ENCODE measurements at places on chromosomes 3 and 15. TPM values are rescaled to one million over a fixed set of nuclear protein-coding genes. Genes with fewer than 3 reads are reported as not detected.

SAMMSON gene
- total RNA-seq, result not detected

AP3B2 gene
- total RNA-seq, result under 0.01 TPM

IFT80 gene
- 33.0 TPM for total RNA-seq

LOXL1 gene
- total RNA-seq, result 130 TPM

ZBTB47 gene
- total RNA-seq, result 44.0 TPM

GPR27 gene
- 0.08 TPM for total RNA-seq

CCDC54 gene
- total RNA-seq, result not detected

RNF13 gene
- total RNA-seq, result 37.1 TPM

TMIE gene
- not detected for total RNA-seq

CHRD gene
- total RNA-seq, result 0.08 TPM

KLHL6 gene
- total RNA-seq, result not detected

CMTM6 gene
- 74.6 TPM for total RNA-seq

MTMR10 gene
- 15.2 TPM for total RNA-seq

B3GNT5 gene
- total RNA-seq, result 1.4 TPM

MYO5C gene
- total RNA-seq, result under 0.01 TPM

ZNF80 gene
- total RNA-seq, result not detected

FBXL2 gene
- 14.6 TPM for total RNA-seq

SEMA3B gene
- total RNA-seq, result 13.2 TPM

EPHA3 gene
- under 0.01 TPM for total RNA-seq

TGM5 gene
- not detected for total RNA-seq

GOLGA6L24 gene
- total RNA-seq, result not detected

CFAP20DC gene
- 0.82 TPM for total RNA-seq

HRG gene
- total RNA-seq, result not detected

RARRES1 gene
- 9.0 TPM for total RNA-seq

CYP8B1 gene
- total RNA-seq, result not detected

PLXNB1 gene
- total RNA-seq, result 44.0 TPM

C3orf52 gene
- total RNA-seq, result 6.2 TPM

ATP13A5 gene
- not detected for total RNA-seq

WNT5A gene
- 0.15 TPM for total RNA-seq

IQCF5 gene
- total RNA-seq, result not detected

TXNRD3 gene
- total RNA-seq, result 10.6 TPM

TAGLN3 gene
- total RNA-seq, result 0.38 TPM

DUT gene
- 34.2 TPM for total RNA-seq

SKOR1 gene
- total RNA-seq, result under 0.01 TPM

PPP1R14D gene
- not detected for total RNA-seq

GABRR3 gene
- total RNA-seq, result not detected

GOLGA6B gene
- total RNA-seq, result not detected

STARD9 gene
- 1.6 TPM for total RNA-seq

DUOX1 gene
- 0.08 TPM for total RNA-seq

TMEM207 gene
- total RNA-seq, result not detected

STRIT1 gene
- total RNA-seq, result not detected

ASB7 gene
- 20.4 TPM for total RNA-seq

GPR15 gene
- total RNA-seq, result not detected

CYP1A2 gene
- not detected for total RNA-seq

STAB1 gene
- total RNA-seq, result 0.15 TPM

FGF12 gene
- not detected for total RNA-seq

CCDC33 gene
- total RNA-seq, result 0.60 TPM

NR1I2 gene
- total RNA-seq, result not detected

PLA2G4E gene
- not detected for total RNA-seq

NEK10 gene
- 35.3 TPM for total RNA-seq

CCRL2 gene
- not detected for total RNA-seq

COX17 gene
- total RNA-seq, result 12.2 TPM

CCR2 gene
- under 0.01 TPM for total RNA-seq

SEMA3G gene
- total RNA-seq, result not detected
